ENCODE measurements at places on chromosomes 2 and 18. TPM values are rescaled to one million over a fixed set of nuclear protein-coding genes. Genes with fewer than 3 reads are reported as not detected.

The DYNAP gene
- total RNA-seq: not detected

The EFR3B gene
- total RNA-seq: 16.8 TPM

The TRAK2 gene
- 12.7 TPM for total RNA-seq

The STON1 gene
- not detected for total RNA-seq

The CRIM1 gene
- total RNA-seq: 134 TPM

The MALT1 gene
- 12.0 TPM for total RNA-seq

The OTOS gene
- not detected for total RNA-seq

The NYAP2 gene
- total RNA-seq: not detected

The HOXD9 gene
- total RNA-seq: 0.98 TPM

The MTCL1 gene
- total RNA-seq: 55.8 TPM

The NCL gene
- total RNA-seq: 756 TPM

The CD8A gene
- 0.29 TPM for total RNA-seq

The IL18RAP gene
- total RNA-seq: not detected

The HOXD13 gene
- total RNA-seq: 0.34 TPM

The AAMP gene
- 122 TPM for total RNA-seq

The CRYGD gene
- not detected for total RNA-seq

The SERPINB5 gene
- 0.16 TPM for total RNA-seq

The GPBAR1 gene
- 0.15 TPM for total RNA-seq

The MYL12A gene
- total RNA-seq: 348 TPM

The CDC42EP3 gene
- 17.9 TPM for total RNA-seq

The ADRA2B gene
- total RNA-seq: 0.05 TPM

The SP140L gene
- 3.3 TPM for total RNA-seq

The FAM161A gene
- total RNA-seq: 8.4 TPM

The LBX2 gene
- total RNA-seq: 4.0 TPM

The ST6GAL2 gene
- total RNA-seq: 19.4 TPM

The RGPD8 gene
- 4.6 TPM for total RNA-seq

The PAIP2B gene
- total RNA-seq: 0.34 TPM

The COL4A4 gene
- total RNA-seq: 1.2 TPM

The ACKR3 gene
- total RNA-seq: 32.3 TPM

The CYP27A1 gene
- 0.14 TPM for total RNA-seq

The ACOXL gene
- total RNA-seq: not detected

The ABCG5 gene
- total RNA-seq: not detected

The PROC gene
- 3.2 TPM for total RNA-seq

The DPP10 gene
- not detected for total RNA-seq

The NXPH2 gene
- not detected for total RNA-seq

The NT5DC4 gene
- total RNA-seq: not detected

The VSNL1 gene
- not detected for total RNA-seq

The CDH19 gene
- total RNA-seq: 2.3 TPM

The ANKRD62 gene
- total RNA-seq: not detected

The RAB31 gene
- 39.1 TPM for total RNA-seq

The CXCR1 gene
- total RNA-seq: not detected

The MCEE gene
- total RNA-seq: 11.9 TPM

The LIMS3 gene
- not detected for total RNA-seq

The SERPINE2 gene
- total RNA-seq: 214 TPM

The LYG1 gene
- total RNA-seq: 2.0 TPM

The STK11IP gene
- total RNA-seq: 17.7 TPM

The XPO1 gene
- 117 TPM for total RNA-seq

The ADAM17 gene
- total RNA-seq: 26.5 TPM

The UGT1A8 gene
- total RNA-seq: not detected

The CCDC141 gene
- total RNA-seq: not detected

The EFHD1 gene
- total RNA-seq: 1.6 TPM

The CNGA3 gene
- not detected for total RNA-seq

The ANKRD12 gene
- 4.9 TPM for total RNA-seq

The MXD1 gene
- 2.4 TPM for total RNA-seq

The SCN7A gene
- not detected for total RNA-seq

The VWC2L gene
- total RNA-seq: not detected

The SLC9A4 gene
- not detected for total RNA-seq
